ENCODE measurements at places on chromosomes 2 and 18.
A peak's percentile ranks its signal among the peaks of the same experiment; 100 is the strongest.

DNA sequence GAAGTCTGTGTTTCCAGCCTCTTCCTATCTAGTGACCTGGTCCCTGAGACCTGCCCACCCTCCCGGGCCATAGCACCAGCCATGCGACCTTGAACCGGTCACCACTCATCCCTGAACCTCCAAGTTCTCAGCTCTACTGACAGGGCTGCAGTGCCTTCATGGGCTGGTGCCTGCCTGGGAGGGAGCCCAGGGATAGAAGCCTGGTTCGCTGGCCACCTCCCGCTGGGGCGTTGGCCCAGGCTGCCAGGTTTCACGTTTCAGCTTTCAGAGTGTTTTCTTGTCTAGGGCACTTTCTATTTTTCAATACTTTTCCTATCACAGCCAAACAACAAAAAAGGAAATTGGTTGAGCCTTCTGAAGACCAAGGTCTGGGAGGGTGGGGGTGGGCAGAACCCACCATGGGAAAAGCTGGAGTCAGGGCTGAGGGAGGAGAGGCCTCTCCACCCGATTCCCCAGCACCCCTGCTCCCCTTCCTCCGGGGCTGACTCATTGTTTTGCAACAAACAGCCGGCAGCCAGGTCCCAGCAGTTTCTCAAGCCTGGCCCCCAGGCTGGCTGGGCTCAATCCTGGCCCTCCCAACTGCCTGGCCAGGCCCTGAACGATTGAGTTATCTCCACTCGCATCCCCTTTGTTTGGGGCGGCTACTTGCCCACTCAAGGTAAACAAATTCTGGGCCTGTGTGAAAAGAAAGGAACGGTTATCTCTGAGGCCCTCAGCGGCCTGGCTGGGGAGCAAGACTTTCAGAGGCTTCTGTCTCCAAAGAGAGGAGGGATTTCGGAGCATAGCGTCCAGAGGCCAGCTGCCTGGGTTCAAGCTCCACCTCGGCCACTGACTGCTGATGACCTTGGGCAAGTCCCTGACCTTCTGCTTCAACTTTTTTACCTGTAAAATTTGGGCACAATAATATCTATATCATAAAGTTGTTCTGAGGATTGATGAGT is 47.5 kb downstream of the ZFP36L2 start:
- peak; percentile 8 for DNase-seq

DNA sequence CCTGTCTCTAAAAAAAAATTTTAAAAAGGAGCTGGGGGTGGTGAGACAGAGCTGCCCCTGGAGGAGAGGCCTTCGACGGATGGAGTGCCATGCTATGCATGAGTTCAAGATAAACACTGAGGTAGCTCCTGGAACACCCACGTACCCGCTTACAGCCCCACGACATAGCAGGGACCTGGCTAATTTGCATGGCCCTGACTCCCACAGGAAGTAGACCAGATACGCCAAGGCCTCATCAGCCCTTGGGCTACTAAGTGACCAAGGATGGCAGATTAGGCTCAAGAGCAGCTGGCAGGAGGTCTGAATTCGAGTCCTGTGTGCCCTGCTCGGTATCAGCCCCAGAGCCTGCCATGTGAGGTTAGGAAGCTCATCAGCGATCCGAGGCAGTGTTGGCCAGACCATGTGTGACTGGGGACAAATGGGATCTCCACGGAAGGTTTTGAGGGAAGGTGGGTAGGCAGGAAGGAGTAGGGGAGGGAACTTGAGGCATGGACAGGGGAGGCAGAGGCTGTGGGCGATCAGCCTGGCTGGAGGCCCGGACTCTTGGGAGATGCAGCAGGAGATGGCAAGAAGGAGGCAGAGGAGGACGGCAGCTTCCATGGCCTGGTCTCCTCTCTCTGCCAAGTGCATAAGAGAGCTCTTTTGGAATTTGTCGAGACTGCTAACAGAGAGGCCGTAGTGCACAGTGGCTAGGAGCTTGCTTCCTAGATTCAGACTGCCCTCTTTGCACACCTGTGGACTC is 218.3 kb downstream of the GLI2 start:
- DNase-seq, result no peak

GRCh38 chr2:238722181-238722580 is 125.7 kb upstream of the TWIST2 start:
- DNase-seq, result no peak

DNA sequence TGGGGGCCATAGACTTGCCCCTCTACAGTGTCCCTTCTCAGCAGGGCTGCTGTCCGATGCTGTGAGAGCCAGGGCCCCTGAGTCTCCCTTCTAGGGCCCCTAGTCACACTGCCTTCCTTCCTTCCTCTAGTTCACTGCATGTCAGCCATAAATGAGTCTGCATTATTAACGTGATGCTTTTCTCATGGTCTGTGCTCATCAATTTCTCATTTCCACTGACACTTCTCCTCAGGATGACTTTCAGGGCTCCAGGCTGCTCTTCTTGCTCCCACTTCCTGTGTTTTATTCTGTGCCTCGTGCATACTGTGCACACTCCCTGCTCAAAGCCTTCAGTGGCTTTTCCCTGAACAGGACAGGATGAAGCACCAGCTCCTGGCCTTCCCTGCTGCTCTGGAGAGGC is 146.5 kb downstream of the FAM210A start:
- no peak for DNase-seq

DNA sequence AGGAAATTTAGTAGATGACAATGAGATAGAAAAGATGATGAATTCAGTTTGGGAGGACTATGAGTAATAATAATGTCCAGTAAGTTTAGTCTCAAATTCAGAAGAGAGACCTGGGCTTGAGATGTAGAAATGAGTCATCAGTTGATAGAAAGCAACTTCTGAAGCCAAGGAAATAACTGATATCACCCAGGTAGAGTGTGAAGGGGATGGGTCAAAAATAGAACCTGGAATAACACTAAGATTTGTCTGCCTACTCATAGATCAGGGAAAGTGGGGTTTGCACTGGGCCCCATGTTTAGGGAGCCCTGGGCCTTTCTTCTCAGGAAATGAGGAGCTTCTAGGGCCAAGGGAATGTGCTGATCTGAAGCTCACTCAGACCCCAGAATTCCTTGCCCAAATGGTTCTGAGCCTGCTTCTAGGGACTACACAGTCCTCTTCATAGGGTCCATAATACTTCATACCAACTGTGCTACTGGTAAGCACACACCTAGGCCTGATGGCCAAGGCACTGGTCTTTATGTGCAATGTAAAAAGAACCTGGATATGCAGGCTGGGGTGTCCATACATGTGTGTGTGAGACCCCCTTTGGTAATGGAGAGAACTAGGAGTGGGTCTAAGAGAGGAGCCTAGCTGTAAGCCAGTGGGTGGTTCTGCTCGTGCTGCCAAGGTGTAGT is 141.2 kb downstream of the IKZF2 start:
- DNase-seq, result no peak

DNA sequence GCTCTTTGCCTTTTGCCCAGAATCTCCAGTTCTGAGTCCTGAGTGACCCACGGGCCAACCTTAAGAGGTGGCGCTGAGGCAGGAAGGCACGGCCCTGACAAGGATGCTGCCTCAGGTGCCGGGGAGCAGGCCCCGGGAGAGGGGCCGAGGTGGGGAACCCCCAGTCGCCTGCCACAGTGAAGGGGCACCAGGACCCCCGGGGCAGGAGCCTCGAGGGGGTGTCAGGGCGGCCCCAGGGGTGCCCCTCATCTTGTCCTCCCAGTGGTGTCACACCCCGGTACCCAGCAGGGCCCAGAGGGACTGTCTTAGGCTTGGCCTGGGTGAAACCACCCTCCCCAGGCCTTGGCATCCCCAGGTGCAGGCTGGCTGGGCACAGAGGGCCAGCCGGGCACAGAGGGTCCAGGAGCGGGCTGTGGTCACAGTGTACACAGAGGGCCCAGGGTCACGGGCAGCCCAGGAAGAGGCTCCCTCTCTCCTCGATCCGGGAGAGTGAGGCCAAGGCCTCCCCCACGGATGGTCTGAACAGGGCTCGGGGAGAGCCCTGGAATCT is 1.0 kb downstream of the PDCD1 start:
- DNase-seq, result no peak

GRCh38 chr2:130729322-130730299 is 741 bp downstream of the GPR148 start:
- no peak for DNase-seq

DNA sequence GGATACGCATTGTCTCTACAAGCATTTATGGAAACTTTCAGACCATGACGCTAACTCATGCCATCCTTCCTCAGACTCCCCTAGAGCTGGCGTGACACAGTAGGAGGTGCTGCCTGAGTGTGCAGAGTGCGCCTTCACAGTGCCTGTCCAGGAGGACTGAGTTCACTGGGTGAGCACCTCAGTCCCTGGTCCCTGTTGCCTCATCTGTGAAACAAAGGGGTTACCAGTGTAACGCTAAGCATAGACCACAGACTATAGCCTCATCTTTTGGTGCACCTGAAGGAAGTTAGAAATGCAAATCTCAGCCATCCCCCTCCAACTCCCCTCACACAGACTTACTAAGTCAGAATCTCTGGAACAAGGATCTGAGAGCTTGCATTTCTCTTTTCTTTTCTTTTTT is 142.8 kb downstream of the TMEM17 start:
- DNase-seq, result no peak

DNA sequence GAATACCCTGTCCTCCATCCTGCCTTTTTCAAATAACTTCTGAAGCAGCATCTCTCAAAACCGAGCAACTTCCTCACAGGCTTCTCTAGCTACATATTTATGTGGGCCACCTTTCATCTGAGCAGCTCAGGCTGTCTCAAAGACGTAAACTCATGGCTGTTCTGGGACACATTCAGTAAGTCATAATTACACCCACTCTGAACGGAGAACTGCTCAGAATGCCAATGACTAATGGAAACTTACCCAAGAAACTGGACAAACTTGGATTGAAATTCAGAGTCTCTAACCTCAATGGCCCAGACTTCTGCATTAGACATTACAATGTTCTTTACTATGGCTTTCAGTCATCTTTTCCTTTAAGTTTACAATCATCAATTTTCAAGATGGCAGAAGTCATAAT is 145.2 kb downstream of the RAD51AP2 start:
- no peak for DNase-seq

DNA sequence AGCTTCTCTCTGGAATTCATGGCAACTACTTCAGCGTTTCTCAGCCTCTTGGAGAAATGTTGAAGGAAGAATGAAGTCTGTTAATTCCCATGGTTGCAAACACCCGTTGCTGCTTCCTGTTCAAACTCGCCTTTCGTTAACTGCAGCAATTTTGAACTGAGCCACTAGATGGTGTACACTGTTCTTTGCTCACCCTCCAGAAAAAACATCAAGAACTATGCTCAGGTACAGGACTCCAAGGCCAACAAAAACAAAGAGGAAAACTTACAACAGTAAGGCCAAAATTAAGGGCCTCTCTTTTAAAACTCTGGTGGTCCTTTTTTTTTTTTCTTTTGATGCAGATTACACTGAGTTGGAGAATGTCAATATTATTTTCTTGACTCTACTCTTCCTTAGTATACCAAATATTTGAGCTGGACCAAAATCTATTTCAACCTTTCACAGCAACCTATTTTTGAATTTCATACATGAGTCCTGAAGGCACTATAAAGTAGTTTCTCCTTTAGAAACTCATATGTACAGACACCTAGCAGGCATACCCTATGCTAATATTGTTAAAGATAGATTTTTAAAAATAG is 58.2 kb downstream of the KLHL14 start:
- DNase-seq, result no peak

- peak; percentile 23 for DNase-seq
Observed at GRCh38 chr18:27656167-27656778, 471.2 kb upstream of the CHST9 start.

DNA sequence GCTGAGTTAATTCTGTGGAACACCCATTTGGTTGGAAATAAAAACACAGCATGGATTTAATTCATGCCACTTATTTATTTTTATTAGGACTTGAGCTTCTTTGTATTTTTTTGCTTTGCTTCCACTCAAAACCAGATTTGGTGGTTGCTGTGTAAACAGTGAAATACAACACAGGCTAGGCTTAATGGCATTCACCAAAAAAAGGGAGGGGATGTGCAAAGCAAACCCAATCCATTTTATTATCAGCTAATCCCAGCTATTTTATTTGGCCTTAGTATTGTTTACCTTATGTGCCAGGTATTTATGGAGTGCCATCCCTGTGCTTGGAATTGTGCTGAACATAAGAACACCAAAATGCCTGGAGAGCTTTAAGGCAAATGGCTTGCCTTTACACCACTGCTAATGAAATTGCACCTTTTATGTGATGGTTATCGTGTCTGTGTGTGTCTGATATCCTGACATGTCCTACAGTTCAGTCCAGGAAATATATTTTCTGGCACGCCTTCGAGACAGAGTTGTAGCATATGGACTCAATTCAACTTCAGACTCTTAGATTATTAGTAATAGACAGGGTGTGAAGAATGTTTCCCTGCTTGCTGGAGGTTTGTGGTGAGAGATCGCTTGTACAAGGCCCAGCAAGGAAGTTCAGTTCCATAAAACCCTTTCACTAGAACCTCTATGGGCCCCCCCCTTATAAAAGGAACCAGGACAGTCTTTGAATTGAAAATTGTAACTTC is 99.6 kb downstream of the PRPF40A start:
- DNase-seq, result no peak

DNA sequence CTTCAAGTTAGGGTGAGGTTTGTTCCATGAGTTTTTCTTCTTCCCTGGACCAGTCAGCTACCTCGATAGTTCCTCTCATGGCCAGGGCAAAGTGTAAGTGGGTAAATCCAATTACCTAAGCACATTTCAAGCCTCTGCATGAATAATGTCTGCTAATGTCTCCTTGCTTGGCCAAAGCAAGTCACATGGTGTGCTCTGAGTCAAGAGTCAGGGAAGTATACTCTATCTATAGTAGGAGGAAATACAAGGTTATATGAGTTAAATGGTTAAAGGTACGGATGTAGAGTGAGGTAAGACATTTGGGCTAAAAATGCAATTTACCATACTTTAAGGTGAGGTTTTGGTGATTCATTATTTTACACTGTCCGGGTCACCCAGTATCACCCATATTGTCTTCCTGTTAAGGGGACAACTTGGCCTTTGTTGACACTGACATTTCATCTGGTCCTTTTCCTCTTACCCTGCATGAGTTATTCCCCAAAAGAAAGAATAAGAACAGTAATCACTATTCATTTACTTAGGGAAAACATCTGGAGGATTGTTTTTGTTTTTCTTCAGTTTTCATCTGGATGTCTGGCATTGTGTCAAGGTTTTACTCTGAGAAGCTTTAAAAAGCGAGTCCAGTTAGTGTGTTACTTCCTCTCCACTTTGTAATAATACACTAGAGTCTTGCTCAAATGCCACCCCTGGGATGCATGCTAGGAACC is 405.5 kb downstream of the RND3 start:
- DNase-seq, result no peak

GRCh38 chr2:226489775-226490541 is 309.7 kb downstream of the IRS1 start:
- DNase-seq, result peak; percentile 85

- DNase-seq, result no peak
Observed at GRCh38 chr2:72457801-72458516, 310.3 kb upstream of the CYP26B1 start.

Measured in HS-5 (cell line).